Hematopoietic multipotent progenitor cell treated with erythropoietin and hydrocortisone succinate and interleukin-3 and kit ligand, for 8 days (in vitro differentiated cells): ENCODE measurements at places on chromosomes 7 and 10.

DNA sequence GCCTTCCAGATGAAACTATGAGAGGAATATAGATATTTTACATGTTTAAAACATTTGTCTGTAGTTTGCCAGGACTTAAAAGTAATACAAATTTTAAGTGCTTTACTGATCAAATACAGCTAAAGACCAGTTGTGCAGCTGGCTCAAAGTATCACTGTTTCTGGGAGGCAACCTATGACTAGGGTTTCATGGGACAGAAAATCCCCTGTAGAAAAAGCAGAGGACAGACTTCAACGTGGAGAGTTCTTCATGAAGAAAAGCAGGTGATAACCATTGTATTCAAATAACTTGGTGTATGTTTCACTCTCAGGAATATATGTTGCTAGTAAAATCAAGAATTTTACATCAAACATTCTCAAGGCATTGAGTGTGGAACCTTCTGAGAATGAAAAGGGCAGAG lies 40.9 kb downstream of the PTER start:
- DNase-seq, result no peak

DNA sequence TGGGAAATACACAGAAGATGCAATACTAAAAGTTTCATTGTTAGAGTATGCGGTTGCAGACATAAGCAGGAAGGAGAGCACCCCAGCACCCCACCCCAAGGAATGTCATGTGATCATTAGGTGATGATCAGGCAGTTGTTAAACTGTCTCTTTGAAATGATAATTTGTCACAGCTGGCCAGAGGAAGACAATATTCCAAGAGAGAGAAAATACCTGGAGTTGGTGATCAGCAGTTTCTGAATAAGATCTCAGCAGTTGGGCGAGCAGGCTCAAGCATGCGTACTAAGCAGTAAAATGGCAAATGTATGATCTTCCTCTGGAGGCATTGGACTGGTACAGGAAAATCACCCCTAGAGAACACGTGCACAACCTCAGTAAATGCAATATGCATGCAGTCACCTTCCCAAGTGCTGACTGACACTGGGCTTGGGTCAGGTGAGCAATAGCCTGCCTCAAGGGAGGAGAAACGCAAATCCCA lies 250.1 kb upstream of the MBL2 start:
- no peak for DNase-seq

DNA sequence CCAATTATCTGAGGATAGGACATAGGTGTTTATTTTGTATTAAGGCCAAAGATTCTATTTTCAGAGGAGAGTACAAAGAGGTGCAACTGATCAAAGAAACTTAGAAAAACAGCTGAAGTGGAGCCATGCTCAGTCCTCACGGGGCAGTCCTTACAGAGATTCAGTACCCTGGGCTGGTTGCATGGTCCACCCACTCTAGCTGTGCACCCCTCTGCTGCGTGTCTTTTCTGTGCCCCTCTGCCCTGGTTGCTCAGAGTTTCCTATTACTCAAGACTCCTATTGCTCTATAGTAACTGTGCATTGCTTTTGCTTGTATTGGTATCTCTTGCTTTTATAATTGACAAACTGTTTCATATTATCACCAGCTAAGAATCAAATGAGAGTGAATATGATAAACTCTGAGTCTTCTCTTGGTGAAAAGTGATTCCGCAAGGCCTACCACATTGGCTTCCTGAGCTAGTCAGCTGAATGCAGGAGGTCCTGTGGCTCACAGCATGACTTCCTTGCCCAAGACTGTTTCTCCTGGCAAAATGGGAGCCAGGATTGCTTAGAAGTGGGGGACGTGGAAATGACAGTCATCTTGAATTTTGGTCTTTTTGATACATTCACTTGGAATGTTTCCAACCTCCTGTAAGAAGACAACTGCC lies 137.0 kb downstream of the GLCCI1 start:
- DNase-seq, result no peak

GRCh38 chr7:93040355-93040754 lies 77.4 kb downstream of the SAMD9 start:
- DNase-seq, result no peak

GRCh38 chr10:687583-688311 lies 1.7 kb downstream of the DIP2C start:
- DNase-seq, result no peak

- DNase-seq, result no peak
These were observed 854.5 kb downstream of the GRM8 start for GRCh38 chr7:126398285-126398684.

GRCh38 chr10:51117794-51118193 lies 43.5 kb downstream of the PRKG1 start:
- DNase-seq, result no peak

- DNase-seq, result no peak
These were observed 894 bp upstream of the ZSCAN21 start for GRCh38 chr7:100048680-100049079.

- peak; percentile 31 for DNase-seq
These were observed 2.3 kb upstream of the CUZD1 start for GRCh38 chr10:122847782-122848604.

- DNase-seq, result no peak
These were observed 4.9 kb upstream of the MTPN start for GRCh38 chr7:135981958-135982646.

DNA sequence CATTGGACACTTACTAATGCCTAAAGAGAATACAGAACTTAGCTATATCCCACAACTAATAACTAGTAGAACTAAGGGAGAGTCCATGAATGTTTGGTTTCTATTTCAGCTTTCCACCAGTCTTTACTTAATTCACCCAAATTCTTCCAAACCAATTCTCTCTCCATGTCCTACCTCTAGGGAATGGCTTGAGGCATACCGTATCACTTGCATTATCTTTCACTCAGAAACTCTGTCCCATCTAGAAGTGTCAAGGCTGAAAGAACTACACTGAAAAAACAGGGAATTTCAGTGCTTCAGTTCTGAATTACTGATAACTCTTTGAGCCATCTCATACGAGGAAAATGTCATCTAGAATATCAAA lies 758 bp downstream of the TMEM168 start:
- DNase-seq, result no peak

DNA sequence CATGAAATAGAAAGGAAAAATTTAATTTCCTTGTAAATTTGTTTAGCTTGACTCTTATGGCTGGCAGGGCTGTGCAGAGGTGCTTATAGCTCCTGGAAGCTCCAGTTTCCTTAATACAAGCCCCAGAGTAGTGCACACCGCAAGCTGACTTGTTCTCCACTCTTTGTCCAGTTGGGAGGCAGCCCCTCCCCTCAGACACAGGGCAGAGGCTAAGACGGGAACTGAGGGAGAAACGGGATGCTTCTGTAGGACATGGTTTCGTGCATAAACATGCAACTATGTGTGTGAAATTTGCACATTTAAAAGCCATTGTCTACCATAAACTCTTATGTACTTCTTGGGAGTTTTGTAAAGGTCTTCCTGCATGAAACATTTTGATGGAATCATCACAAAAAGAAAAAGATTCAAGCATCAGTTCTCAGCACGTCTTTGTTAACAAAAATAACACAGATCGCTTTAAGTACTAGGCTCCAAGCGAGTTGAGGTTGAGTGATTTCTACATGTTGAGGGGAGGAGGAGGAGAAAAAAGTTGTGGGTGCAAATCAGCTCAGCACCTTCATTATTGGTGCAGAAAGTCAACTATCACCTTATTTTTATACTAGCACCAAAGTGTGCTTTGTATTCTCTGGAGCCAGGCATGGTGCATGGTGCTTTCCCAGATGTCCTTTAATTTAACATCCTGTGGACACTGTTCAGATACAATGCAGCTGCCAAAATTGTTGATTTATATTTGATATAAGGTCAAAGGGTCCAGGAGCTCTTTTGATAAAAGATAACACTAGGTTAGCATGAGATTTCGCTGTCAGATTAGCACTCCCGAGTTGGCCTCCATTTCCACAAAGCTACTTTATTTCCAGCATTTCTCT lies 124.5 kb downstream of the CHN2 start:
- no peak for DNase-seq

DNA sequence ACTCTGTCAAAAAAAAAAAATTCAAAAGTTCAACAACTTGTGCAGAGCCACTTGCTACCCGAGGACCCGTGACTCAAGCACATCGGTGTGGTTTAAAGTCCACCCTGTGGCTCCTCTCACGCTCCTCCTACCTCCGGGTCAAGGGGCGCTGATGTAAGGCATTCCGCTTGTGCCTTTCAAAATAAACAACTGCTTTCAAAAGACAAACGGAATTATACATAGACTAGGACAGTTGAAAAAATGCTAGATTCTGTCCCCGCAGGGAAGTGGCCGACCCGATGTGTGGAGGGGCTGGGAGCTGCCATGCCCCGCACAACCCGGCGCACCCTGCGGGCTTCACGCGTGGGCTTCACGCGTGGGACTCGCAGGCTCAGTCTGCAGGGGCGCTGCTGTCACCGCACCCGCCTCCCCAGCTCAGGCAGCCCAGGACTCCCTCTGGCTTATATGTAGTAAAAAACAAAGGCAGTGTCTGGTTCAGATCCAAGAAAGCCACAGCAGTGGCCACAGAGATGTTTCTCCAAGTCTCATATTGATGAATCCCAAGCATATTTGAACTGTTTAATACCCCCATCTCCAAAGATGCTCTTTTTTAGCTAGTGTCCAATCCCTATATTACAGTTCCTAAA lies 239.7 kb upstream of the INHBA start:
- DNase-seq, result no peak

- DNase-seq, result no peak
These were observed 22.7 kb upstream of the IKZF1 start for GRCh38 chr7:50281680-50282445.

DNA sequence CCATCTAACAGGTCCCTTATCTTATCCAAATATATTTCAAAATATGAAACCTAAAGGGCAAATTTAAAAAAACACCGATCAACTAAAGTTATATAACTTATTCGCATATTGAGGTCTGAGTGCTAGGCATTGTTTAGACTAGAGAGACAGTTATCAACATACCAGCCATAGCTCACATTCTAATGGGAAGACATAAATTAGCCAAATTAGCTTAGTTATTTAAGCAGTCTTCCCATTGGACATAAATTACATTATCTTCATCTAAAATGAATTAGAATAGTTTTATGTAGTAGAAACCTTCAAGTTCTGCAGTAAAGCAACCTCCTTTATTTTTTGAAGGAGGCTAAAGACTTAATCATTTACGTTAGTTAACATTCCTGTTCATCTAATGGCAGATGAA lies 17.4 kb downstream of the KIF5B start:
- DNase-seq, result no peak

GRCh38 chr10:3455385-3456334 lies 283.1 kb upstream of the PITRM1 start:
- DNase-seq, result no peak

DNA sequence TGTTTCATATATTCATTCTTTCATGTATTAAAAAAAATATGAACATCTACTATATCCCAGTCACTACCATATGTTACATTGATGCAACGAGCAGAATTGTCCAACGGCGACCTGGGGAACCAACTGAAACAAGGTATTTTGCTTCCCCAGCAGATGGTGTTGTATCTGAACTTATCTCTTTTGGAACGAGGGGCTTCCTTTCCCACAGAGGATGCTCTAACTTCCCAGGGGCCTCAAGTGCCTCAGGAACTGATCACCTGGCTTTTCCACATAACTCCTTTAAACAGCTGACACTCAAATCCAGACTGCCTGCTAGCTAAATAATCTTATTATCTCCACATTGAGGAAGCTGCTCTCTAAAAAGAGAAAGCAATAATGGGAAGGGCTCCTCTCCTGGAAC lies 259.3 kb downstream of the HTR7 start:
- DNase-seq, result no peak

DNA sequence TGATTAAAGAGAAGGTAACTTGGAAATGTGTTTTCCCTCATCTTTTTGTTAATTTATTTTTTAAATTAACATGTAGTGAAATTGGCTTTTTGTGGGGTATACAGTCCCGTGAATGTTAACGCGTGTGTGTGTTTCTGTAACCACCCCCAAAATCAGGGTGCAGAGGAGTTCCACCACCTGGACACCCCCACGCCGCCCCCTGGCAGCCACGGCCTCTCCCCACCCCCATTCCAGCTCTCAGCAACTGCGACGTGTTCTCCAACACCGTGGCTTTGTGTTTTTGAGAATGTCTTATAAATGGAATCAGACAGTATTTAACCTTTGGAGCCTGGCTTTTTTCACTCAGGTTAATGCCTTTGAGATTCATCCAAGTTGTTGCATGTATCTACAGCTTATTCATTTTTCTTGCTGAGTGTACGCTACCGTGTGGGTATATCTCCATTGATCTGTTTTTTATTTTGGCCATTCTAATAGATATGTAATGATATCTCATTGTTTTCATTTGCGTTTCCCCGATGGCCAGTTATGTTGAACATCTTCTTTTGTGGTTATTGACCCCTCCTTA lies 218.8 kb downstream of the EBF3 start:
- DNase-seq, result no peak

DNA sequence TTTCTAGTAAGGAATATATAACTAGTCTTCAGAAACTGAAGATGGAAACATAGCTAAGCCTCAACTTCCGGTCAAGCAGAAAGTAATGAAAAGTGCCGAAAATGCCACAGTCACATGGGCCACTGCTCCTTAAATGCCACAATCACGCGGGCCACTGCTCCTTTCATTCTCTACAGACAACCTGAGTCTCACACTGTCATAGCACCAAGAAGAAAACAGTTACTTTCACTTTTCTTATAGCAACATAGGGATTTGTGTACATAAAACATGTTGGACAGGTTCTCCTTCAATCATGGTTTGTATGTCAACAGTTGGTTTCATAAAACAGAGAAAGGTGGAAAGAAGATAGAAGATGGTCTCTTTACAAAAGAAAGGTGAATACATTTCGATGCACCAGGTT lies 48.6 kb upstream of the NOBOX start:
- no peak for DNase-seq

GRCh38 chr10:18332048-18332447 lies 191.8 kb downstream of the CACNB2 start:
- DNase-seq, result no peak

DNA sequence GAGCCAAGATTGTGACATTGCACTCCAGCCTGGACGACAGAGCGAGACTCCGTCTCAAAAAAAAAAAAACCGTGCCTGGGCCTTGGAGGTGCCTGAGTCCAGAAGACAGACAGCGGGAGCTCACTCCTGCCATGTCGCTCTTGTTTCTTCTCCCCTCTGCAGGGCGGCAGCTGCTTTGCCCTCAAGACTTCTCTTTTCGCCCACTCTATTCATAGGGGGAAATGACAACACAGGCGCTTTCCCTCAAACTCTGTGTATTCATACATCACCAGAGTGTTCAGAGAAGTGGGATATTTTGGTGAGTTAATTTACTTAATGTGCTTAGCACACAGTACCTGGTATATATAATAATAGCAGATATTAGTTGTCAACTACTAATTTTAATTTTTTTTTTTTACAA lies 44.5 kb downstream of the FOXK1 start:
- no peak for DNase-seq

- no peak for DNase-seq
These were observed 21.0 kb downstream of the SHH start for GRCh38 chr7:155791214-155791737.

DNA sequence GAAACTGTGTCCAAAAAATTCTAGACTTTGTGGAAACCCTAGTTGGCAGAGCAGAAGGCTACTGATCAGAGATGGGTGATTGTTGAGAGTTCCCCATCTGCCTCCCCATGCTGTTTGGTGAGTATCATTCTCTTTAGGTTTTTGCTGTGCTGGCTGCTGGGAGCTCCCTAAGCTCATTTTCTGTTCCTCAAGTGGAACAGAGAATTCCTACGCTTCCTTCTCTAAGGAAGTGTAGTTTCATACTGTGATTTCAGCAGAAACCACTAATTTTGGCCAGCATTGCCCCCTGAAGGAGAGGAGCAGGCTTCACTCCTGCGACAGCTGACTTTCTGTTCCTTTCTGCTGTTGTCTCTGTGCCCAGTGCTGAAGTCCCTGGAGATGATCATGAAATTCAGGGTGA lies 355.3 kb upstream of the NPVF start:
- no peak for DNase-seq

- DNase-seq, result no peak
These were observed at the start of gene CLEC2L for GRCh38 chr7:139523199-139523941. Gene CLEC2L, plus strand, starts transcription at chr7:139523685. Its CDS starts 243 bp downstream, at chr7:139523928.
